Left hindlimb (tissue), 1 donor: ENCODE measurements at places on chromosomes 11 and 22.

- DNase-seq = no peak
Observed at GRCh38 chr11:61609980-61610366, 29.1 kb upstream of the SYT7 start.

DNA sequence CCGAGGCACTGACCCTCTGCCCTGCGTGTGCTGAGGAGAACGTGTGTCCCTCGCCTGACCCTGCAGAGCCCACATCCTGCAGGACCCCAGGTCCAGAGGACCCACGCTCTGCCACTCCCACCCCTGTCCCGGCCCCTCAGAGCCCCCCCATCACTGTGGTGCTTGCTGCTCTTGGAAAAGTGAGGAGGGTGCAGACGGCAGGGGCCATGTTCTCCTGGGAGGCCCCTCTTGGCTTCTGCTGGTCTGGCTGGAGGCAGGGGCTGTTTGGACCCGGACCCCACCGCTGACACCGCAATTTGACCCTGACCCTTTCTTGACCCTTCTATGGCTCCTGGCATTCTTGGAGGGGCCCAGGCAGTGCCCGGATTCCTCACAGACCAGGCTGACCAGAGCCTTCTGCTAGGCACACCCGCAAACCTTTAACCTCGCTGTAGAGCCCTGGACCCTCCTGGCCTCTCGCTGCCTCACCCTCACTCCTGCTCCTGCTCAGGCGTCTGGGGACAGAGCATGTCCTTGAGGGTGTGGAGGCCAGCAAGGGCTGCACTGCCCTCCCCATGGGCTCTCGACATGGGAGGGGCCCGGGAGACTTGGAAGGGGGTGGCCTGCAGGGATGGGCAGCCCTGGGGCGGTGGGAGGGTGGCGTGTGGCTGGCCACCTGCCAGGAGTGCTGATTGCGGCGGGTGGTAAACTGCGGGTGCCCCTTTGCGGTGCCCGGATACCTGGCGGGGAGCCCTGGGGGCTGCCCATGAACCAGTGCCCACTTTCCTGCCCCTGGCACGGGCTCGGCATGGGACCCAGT lies 37.0 kb upstream of the MUC5AC start:
- DNase-seq = no peak

DNA sequence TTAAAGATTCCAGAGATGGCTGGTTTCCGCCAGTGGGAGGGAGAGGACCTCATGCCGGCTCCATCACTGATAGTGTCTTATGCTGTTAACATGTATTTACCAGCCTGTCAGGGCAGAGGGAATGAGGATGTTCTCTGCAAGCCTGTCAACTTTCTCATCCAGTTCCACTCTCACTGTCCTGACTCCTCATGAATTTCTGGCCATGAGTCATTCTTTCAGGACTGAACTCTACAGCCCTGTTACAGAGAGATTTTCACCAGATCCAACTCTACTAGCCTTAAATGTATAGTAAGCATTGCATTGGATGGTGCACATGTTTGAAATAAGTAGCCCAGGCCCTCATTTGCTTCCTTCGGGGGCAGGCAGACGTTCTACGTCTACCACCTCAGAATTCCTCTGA lies 387.7 kb downstream of the TMEM135 start:
- DNase-seq = no peak

- DNase-seq = no peak
Observed at GRCh38 chr11:20010156-20010850, 150.0 kb downstream of the DBX1 start.

DNA sequence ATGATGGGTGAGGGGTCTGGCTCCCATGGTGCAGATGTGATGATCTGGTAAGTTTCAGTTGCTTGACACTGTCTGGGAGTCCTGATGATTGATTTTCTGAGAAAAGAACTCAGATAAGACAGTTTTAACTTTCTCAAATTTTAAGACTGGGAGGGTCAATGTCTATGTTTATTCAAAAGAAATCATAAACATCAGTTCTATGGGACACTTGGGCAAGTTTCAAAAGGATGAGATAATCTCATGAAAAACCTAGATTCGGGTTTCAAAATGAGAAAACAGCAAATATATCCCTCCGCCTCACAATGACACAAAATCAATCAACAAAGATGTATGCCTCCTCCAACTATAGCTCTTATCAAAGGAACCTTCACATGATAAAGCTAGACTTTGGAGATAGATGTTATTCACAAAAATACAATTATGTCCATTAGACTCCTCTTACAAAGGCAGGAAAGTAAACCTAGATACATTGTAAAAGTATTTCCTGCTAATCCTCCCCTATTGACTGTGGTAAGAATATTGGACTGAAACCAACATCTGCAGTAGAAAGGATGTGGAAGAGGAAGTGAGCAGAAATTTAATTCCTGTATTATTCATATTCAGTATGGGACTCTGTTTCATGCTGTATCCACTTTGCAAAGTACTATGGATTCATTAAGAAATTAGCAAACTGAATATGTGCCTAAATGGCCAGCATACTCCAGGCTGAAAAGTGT lies 21.6 kb downstream of the SVIP start:
- DNase-seq = no peak

DNA sequence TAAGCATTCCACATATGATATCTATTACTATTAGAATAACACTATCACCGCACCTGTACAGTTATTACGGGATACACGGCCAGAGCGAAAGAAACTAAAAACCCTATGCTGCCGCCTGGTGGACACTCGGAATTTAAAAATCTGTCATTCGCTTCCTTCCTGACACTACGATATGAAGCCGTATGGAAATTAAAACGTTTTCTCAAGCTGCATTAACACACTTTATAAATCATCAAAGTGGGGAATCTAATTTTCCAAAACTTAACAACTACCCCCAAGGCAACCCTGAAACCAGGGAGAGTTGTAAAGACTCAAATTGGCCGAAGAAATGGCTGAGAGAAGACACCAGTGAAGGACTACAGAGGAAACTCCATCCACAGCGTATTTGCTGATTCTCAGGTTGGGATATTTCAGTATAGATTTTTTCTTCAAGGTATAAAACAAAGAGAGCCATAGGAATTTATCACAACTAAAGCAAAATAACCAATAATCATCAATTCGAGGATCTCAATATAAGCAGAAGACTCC lies 1.4 kb downstream of the CCDC73 start:
- DNase-seq = peak; percentile 31

GRCh38 chr11:79062814-79063762 lies 377.7 kb downstream of the TENM4 start:
- no peak for DNase-seq
